ENCODE measurements at places on chromosomes 3 and 15. TPM values are rescaled to one million over a fixed set of nuclear protein-coding genes. Genes with fewer than 3 reads are reported as not detected.

AHSG gene
- not detected for total RNA-seq

ZNF502 gene
- 0.33 TPM for total RNA-seq

FILIP1L gene
- 35.4 TPM for total RNA-seq

DAZL gene
- total RNA-seq = not detected

CDCP1 gene
- 0.63 TPM for total RNA-seq

LSAMP gene
- total RNA-seq = not detected

GRK7 gene
- not detected for total RNA-seq

CHRM5 gene
- not detected for total RNA-seq

C15orf61 gene
- 6.9 TPM for total RNA-seq

CNTN4 gene
- total RNA-seq = not detected
